ENCODE measurements at places on chromosomes 5 and 9. TPM values are rescaled to one million over a fixed set of nuclear protein-coding genes. Genes with fewer than 3 reads are reported as not detected.

DNA sequence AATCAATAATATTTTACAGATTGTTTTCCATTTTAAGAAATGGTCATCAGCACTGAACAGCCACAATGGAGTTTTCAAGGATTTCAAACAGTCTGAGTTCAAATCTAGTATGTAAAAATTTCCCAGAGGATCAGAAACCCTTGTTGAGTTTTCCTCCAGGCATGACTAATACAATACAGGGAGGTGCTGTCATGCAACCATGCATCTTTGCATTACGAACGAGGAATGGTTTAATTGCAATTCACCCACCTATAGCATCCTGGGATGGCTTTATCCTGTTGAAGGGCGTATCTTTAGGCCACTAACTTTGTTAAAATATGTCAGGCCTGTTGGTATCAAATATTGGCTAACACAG, 196.4 kb downstream of the EFNA5 start:
- DNase-seq = no peak

DNA sequence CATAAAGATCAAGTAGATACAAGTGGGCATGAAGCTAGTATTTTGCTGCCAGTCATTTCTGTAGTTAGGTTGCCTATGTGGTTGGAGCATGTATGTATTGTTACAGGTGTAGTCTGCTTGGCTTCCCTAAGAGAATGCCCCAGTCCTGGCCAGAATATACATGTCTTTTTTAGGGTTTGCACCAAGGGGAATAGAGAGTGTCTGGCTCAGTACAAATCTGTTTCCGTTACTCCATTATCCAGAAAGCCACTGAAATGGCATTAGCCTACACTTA, 23.2 kb downstream of the TGFBR1 start:
- no peak for DNase-seq

Gene NR5A1
- 0.04 TPM for polyA plus RNA-seq

DNA sequence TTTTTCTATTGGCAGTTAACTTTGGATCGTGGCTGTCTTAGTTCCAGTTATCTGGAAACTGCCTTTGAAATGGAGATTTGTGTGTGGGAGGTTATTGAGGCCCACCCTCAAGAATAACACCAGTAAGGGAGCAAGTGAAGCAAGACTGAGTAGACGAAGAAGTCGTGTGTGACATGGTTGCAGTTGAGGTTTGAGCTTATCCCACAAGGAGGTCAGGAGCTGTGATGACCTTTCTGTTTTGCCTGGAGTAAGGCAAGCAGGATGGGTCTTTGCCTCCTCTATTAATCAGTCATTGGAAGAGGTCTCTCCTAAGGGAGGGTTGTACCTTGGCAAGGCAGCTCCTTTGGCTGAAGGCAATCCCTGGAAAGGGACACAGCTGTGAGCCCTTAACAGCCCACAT, 49.6 kb upstream of the CTXN3 start:
- no peak for DNase-seq

Gene GDF9
- polyA plus RNA-seq = 1.4 TPM

Gene ADAMTS13
- 5.3 TPM for polyA plus RNA-seq

DNA sequence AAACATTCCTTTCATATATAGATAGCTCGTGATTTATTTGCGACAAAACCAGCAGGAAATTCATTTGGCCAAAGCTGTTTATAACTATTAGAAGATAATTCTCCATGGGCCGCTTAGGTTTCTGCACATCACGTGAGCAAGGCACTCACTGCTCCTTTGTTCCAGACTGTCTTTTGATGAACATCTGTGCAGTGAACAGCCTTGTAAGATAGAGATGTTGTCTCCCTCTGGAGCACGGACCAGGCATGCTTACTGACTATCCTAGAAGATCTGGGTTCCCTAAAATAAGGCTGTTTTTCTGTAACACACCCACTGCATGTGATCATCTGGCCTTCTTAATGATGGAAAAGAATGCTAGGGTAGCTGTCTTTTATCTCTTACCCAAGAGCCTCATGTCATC, 30.9 kb downstream of the YIPF5 start:
- no peak for DNase-seq

DNA sequence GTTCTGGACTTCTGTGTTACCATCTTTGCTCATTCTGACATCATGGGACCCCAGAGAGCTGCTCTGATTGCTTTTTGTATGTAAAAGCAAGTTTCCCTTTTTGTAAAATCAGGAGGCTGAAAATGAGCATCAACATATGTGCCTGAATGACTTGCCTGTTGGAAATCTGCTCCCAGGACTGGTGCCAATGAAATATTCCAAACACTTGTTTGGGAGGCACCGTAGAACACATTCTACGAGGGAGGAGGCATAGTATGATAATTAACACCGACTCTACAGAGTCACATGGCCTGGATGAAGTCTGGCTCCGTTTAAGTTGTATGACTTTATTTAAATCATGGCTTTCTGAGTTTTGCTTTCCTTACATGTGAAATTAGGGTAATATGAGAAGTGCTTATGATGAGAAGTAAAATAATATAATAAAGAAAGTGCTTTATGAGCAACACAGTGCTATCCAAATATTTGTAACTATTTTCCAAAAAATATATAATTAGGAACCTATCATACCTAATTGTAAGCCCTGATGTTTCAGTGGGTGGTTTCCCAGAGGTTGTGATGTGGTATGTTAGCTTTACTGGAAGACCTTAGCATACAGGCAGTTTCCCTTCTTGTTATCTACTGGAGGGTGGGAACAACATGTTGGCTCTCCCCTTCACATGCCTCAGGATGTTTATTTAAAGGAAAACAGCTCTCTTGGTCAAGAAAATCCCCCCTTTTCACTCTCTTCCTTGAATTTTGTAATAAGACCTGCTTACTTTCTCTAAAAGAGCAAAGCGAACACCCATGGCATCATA, 238.1 kb downstream of the FBXL7 start:
- no peak for DNase-seq

- DNase-seq = no peak
These were observed 176.7 kb downstream of the TLE1 start for GRCh38 chr9:81512641-81513040.

GRCh38 chr9:110753731-110754231, 85.2 kb downstream of the MUSK start:
- DNase-seq = no peak

DNA sequence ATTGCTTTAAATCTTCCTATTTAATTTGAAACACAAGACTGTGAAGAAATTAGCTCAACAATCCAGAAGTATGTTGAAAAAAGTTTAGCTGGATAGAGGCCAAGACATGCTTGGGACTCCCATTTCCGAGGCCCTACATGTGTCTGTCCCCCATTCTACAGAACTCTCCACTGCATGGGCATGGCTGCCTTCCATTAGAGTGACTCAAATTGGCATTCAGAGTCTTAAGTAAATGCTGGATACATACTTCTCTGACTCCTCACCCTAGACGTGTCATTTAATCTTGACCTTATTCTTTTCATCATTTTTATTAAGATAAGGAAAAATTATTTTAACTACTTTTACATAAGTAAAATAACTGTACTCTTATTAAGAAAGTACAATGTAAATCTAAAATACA, 530.4 kb upstream of the CDH9 start:
- no peak for DNase-seq

DNA sequence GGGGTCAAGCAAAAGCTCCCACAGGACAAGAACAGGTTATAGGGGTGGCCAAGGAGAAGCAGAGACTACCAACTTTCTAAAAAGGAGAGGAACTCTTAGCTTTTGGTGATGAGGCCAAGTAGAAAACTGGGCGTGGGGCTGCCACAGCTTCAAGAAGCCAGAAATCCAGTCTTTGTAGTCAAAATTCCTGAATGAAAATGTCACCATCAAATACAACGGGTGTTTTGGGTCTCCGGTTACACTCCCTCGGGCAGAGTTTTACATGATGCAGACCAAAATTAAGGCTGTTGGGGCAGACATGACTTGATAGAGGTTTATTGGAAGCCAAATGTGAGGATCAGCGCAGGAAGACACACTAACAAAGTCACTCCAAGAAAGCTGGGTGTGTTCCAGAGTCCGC, 29.4 kb upstream of the N4BP3 start:
- DNase-seq = no peak

DNA sequence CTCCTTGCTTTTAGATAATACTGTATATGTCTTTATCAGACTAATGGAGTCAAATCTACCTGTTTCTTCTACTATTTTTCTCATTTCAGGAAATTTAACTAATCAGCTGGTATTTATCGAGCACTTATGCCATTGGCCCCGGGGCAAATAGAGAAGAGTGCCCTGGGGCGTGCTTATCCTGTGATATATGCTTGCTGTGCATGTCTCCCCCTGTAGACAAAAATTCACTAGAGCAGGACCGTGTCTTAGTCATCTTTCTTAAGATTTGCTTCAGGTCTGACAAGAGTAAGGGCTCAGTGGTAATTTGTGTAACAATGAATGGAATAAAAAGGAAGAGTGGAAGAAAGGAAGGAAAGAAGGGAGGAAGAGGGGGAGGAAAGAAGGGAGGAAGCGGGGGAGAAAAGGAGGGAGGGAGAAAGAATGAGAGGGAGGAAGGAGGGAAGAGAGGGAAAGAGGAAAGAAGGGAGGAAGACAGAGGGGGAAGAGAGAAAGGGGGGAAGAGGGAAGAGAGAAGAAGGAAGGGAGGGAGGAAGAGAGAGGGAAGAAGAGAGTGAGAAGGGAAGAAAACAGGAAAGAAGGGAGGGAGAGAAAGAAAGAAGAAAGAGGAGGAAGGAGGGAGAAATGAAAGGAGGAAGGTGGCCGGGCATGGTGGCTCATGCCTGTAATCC, 295.7 kb upstream of the PANK3 start:
- no peak for DNase-seq

DNA sequence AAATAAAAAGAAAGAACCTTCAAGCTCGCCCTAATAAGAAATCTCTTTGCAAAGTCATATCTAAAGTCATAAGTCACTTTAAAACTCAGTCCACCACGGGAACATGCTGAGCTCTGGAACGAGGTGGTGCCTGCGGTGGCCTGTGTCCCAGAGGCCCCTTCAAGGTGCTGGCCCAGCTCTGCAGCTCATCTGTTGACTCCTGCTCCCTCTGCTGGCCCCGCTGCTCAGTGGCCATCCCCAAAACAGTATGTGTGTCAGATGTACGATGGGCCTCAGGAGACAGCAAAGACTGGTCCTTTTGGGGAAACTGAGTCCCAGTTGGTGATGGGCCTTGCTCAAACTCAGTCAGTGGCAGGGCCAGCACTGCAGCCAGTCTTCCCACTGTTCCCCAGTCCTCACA, 22.8 kb upstream of the FOXB2 start:
- no peak for DNase-seq

DNA sequence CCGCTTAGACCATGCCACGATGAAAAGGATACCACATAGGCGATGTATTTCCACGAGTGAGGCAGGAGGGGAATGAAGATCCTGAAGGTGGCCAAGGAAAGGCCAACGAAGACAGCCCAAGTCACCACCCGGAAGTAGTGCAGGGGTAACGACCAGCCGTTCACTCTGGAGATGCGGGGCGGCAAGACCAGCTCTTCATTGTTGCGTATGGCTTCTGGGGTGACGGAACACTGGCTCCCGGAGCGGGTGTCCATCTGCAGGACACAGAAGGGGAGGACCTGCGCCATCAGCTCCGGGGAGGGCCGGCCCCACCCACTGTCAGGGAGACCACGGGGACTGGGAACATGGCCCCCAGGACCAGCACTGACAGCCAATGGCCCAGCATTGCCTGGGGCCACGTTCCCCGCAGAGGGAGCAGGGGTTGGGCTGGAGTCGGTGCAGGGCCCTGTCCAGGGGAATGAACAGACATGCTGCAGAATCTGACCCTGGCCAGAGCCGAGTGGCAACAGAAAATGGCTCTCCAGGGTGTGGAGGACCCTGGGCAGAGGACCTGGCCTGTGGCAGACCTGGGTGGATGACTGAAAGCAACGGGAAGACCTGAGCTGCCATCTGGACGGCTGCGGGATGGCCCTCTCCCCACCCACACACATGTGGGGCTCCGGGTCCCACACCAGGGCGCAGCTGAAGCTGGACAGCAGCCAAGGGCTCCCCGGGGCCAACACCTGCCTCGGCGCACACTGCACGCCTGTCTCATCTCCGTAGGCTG, 17.7 kb downstream of the ZDHHC11B start:
- DNase-seq = no peak

- DNase-seq = no peak
These were observed 34.6 kb upstream of the RAI14 start for GRCh38 chr5:34621277-34622097.

Gene MELK
- 19.9 TPM for polyA plus RNA-seq

GRCh38 chr5:56314529-56314928, 81.4 kb upstream of the ANKRD55 start:
- DNase-seq = no peak

Gene PCDHGA4
- polyA plus RNA-seq = 2.6 TPM

Gene PCDH1
- 22.8 TPM for polyA plus RNA-seq

- no peak for DNase-seq
These were observed 13.8 kb downstream of the ZNF608 start for GRCh38 chr5:124732428-124733328.

Gene SIMC1
- 26.4 TPM for polyA plus RNA-seq

Gene FOXE1
- polyA plus RNA-seq = not detected

Gene CATSPER3
- 0.95 TPM for polyA plus RNA-seq

DNA sequence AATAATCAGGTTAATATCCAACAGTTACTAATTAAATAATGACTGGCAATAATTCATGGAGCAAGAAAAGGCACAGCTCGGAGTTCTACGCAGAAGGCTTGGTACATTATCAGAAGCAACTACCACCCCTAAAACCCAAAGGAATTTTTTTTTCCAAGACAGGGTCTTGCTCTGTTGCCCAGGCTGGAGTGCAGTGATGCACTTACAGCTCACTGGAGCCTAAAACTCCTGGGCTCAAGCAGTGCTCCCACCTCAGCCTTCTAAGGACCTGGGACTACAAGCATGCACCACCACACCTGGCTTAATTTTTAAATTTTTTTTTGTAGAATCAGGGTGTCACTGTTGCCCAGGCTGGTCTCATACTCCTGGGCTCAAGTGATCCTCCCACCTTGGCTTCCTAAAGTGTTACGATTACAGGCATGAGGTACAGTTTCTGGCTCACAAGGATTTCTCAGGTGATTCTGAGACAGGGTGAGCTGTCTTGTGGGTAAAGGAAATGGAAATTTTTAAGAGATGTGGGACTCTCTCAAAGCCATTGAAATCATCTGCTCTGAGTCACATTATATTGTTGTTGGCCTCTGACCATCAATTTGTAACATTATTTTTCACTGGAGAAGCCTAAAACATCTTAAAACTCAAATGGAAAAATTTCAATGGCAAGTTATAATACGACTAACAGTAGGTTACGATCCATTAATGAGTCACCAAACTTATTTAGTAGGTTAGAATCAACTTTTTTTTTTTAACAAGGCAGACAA, 19.7 kb upstream of the HSDL2 start:
- no peak for DNase-seq

Gene OR1Q1
- not detected for polyA plus RNA-seq

- no peak for DNase-seq
These were observed 183.9 kb upstream of the DMAC1 start for GRCh38 chr9:7983490-7983889.

GRCh38 chr5:65197531-65198455, 283.9 kb downstream of the ADAMTS6 start:
- no peak for DNase-seq

- DNase-seq = no peak
These were observed 61.5 kb downstream of the ZNF354C start for GRCh38 chr5:179121667-179122111.
